ENCODE measurements at places on chromosomes 3 and 15.

DNA sequence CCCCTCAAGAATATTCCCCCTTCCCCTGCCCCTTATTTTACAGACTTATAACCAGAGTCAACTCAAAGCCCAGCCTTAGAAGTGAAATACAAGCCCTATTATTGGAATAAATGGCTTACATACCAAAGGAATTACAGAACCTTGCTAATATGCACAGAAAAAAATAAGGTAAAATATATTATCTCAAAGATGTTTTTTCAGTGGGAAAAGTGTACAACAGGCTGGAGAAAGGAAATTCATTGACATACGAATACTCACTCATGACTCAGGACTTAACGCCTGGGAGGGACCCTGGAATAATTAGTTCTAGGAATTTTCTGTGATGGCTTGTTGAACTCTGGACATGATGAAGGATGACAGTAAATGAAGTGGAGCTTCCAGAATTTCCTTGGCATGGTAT lies 27.0 kb downstream of the ARL14 start:
- DNase-seq, result no peak

DNA sequence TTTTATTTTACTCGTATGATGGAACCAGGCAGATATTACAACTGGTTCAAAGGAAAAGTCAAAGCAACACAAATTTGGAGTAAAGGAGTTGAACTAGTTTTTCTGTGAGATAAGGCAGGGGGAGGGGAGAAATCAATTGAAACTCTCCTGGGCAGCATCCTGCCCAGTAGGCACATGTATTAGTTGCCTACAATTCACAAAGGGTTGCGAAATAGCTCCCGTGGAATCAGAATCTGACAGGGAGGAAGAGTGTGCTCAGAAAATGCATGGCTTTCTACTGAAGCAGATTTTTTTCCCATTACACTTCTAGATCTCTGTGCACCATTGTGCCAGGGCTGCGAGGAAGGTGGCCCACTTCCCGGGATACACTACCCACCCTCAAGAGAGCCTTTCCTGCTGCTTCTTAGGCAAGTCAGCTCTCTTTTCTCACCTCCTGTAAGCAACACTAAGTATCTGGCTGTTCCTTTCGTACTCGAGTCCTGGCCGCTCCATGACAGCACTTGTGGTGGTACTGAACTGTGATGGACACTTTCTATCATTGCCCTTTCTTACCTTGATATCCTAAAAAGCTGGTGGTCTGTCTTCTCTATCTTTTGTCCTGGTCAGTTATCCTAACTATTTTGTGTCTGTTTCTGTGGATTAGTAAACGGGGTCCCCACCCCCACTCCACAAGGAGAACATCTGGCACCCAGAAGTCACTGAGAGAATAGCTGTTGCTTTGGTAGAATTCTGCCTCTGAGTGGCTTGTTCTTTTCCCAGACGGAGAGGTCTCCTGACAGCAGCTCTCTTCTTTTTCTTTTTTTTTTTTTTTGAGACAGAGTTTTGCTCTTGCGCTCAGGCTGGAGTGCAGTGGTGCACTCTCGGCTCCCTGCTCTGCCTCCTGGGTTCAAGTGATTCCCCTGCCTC lies 74.8 kb downstream of the RPL39L start:
- no peak for DNase-seq

GRCh38 chr3:195522254-195523023 lies 20.7 kb downstream of the PPP1R2 start:
- DNase-seq, result peak; percentile 25

GRCh38 chr3:188113756-188114155 lies 40.2 kb upstream of the LPP start:
- DNase-seq, result no peak

DNA sequence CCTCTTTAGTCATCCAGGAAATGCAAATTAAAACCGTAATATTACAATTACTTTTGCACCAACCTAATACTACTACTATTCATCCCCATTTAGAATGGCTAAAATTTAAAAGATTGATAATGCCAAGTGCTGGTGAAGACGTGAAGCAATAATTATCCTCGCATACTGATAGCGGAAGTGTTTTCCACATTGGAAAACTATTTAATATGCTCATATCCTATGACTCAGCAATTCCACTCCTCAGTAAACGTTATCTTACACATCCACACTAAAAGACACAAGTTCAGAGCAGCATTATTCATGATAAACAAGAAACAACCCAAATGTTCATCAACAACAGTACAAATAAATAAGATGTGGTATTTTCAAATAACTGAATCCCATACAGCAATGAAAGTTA lies 70.6 kb downstream of the VPS13C start:
- DNase-seq, result no peak

DNA sequence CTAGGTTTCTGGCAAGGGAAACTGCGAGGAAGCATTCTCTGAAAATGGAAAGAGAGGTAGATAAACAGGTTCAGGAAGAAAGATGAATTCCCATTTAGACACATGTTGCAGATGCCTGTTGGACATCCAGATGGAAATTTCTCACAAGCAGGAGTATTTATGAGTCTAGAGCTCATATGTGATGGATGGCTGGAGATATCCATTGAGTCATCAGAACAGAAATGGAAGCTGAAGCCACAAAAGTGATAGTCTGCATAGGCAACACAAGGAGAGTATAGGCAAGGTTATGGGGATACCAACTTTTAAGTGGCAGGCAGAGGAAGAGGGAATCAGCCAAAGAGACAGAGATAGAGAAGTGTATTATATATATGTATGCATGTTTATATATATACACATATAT lies 6.3 kb upstream of the RAMAC start:
- no peak for DNase-seq

DNA sequence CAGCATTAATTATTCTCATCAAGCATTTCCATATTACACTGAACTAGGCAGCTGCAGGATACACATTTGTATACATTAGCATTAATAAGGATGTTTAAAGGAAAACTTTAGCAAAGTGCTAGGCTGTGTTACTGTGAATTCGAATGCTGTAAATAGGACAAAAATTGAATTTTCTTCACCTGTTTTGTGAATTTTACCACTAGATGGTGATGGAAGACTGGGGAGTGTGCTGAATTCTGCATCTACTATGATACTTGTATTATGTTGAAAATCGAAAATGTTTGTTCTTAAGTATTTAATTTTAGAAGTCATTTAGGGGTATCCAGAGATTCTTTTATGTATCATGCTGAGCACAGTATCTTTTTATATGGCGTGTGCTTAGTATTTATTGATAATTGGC lies 12.3 kb upstream of the P2RY14 start:
- no peak for DNase-seq

DNA sequence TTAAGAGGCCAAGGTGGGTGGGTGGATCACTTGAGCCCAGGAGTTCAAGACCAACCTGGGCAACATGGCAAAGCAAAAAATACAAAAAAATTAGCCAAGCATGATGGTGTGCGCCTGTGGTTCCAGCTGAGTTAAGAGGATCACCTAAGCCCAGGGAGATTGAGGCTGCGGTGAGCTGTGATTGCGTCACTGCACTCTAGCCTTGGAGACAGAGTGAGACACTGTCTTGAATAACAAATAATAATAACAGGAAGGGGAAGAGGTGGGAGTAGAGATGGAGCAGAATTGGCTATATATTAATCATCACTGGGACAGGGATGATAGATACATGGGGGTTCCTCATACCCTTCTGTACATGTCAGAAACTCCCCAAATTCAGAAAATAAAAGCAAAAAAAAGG lies 23.8 kb upstream of the NMB start:
- no peak for DNase-seq

GRCh38 chr3:71064956-71065763 lies 518.4 kb downstream of the FOXP1 start:
- peak; percentile 81 for DNase-seq

GRCh38 chr3:18559331-18559842 lies 134.2 kb upstream of the SATB1 start:
- DNase-seq, result no peak

- DNase-seq, result no peak
Observed at GRCh38 chr3:29618395-29619282, 337.8 kb downstream of the RBMS3 start.

- DNase-seq, result no peak
Observed at GRCh38 chr15:50066202-50066601, 52.8 kb downstream of the ATP8B4 start.

- no peak for DNase-seq
Observed at GRCh38 chr3:52570076-52570475, 33.7 kb downstream of the UQCC5 start.

DNA sequence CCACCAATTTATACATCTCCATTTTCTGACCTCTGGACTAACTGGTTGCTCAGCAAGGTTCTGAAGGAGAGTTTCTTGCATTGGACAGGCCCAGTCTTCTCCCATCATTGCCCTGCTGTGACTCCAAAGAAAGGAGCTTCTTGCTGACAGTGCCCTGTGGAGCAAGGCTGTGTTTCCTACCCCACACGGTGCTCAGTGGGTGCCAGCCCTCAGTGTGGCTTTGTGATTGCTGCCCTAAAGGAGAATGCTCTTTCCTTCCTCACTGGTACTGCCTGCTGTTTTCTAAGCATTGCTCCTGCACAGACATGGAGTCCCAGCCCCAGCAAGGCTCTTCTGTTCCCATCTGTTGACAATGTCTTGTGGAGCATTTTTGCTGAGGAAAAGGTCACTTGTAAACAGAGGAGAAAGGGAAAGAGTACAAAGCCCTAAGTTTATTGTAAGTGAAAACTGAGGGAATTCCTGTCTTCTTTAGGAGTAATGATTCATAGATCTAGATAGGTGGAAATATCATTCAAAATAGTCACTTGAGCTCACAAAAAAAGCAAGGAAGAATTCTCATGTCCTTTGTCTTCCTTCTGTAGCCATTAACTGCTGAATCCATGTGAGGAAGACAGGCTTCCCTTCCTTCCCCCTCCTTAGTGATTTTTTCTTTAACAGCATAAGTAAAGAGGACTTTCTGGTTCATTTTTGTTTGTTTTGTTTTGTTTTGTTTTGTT lies 62.9 kb downstream of the HMG20A start:
- no peak for DNase-seq

DNA sequence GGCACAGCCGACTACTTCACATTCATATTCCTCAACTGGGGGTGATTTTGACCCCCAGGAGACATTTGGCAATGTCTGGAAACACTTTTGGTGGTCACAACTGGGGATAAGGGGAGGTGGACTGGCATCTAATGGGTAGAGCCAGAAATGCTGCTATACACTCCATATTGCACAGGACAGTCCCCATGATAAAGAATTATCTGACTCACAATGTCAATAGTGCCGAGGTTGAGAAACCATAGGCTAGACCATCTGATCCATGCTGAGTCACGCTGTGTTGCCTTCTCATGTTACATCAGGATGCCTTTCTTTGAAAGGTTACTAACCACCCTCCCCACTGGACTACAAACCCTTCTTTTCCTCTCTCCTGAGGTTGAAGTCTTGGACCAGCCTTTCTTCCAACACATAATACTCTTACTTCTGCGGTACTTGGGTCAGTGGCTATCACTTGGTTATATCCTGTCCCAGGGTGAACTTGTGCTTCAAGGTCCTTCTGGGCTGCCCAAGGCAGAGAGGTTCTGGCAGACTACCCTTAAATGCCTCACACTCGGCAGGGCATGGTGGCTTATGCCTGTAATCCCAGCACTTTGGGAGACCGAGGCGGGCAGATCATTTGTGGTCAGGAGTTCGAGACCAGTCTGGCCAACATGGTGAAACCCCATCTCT lies 68.8 kb downstream of the CTNNB1 start:
- peak; percentile 87 for DNase-seq

GRCh38 chr15:75669191-75669878 lies 21.6 kb downstream of the SNX33 start:
- no peak for DNase-seq

GRCh38 chr3:160001148-160001760 lies 12.6 kb downstream of the IL12A start:
- DNase-seq, result no peak

- DNase-seq, result no peak
Observed at GRCh38 chr15:88623632-88624031, 2.5 kb downstream of the AEN start.
